ENCODE measurements at places on chromosomes 1 and 21.

DNA sequence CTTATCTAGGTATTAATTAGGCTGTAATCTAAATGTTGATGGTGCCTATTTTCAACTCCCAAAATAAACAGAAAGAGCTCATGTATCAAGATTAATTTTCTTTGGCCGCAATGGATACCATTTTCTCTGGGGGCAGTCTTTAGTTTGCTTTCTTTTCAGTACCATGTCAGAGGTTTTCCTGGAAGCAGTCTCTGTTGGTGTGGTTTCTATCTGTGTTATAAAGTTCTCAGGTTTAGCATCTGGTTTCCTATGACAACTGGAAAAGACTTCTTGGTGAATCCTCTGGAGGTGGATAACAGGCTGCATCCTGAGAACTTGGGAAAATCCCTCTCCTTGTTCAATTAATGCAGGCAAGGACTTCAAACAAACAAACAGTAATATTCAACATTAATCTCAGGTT, 38.7 kb upstream of the BATF3 start:
- DNase-seq: no peak

GRCh38 chr1:21334214-21335087, 44.2 kb upstream of the ECE1 start:
- peak; percentile 99 for DNase-seq

- peak; percentile 47 for DNase-seq
Measured at GRCh38 chr1:199010492-199010891, 371.7 kb downstream of the PTPRC start.

DNA sequence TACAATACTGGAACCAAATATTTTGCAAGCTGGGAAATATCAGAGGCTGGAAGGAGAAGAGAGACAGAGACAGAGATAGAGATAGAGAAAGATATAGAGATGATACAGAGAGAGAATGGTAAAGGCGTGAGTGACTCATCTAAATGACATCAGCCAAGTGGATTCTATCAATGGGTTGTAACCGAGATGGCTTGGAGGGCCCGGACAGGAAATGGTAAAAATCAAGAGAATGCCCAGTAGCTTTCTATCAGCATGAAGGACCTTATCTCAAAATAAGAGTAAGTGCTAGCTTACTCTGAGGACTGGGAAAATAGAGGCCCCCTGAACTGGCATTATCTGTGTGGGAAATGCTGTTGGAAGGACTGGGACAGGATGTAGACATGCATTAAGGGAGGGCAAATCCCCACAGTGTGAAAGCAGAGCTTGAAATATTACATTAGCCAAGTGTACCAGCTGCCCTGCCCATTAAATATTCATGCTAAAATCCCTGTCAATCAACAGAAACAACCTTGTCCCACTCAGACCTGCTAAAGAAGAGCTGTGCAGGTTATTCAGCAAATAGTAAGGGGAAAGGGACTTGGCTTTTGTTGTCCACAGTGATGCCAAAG, 76.6 kb upstream of the ZNF644 start:
- no peak for DNase-seq

DNA sequence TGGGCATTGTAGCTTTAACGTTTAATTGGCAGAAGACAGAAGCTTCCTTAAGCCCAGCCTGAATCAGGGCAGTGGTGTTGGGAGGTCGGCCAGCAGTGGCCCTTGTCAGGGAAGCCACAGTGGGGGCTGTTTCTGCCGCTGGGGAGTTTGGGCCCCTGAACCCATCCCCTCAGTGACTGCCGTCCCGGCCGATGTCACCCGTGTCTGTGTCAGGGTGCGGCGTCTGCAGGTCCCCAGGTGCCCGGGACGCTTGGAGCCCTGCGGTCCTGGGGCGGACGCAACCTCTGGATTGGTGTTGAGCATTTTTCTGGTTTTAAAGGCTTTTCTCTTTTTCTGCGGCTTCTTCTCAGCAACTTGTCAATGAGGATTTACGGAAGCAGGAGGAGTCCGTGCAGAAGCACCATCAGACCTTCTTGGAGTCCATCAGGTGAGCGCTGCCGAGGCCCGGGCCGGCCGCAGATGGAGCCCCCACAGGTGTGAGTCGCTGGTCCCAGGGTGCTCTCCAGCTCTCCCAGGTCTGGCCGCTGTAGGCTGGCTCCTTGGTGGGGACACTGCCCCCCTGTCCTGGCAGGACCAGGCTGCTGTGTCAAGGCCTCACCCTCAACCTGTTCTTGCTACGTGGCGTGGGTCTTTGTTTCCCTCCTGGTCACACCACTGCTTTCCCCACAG, 2.3 kb downstream of the ATAD3C start:
- DNase-seq: no peak

DNA sequence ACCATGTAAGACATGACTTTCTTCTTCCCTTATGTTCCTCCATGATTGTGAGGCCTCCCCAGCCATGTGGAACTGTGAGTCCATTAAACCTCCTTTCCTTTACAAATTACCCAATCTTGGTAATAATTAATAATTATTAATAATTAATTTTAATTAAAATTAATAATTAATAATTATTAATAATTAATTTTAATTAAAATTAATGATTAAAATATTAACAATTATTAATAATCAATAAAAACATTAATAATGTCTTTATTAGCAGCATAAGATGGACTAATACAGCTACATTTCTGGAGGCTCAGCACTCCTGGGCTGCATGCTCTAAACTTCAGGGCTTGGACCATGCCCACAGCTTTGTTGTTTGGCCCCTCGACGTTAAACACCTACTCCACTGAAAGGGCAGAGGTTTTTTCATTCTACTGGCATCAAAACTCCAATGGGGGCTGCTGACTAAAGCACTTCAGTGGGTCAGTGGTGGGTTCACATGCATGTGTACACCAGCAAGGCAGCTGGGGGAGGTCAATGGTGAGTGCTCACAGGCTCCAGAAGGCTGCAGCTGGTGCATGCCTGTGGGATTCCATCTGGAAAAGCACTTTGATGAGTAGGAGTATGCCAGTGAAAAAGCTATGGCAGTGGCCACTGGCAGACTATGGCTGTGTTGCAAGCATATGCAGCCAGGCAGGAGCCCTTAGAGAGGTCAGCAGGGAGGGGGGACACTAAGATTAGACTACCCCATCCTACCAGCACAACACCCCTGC, 561.3 kb downstream of the NCAM2 start:
- DNase-seq: no peak

DNA sequence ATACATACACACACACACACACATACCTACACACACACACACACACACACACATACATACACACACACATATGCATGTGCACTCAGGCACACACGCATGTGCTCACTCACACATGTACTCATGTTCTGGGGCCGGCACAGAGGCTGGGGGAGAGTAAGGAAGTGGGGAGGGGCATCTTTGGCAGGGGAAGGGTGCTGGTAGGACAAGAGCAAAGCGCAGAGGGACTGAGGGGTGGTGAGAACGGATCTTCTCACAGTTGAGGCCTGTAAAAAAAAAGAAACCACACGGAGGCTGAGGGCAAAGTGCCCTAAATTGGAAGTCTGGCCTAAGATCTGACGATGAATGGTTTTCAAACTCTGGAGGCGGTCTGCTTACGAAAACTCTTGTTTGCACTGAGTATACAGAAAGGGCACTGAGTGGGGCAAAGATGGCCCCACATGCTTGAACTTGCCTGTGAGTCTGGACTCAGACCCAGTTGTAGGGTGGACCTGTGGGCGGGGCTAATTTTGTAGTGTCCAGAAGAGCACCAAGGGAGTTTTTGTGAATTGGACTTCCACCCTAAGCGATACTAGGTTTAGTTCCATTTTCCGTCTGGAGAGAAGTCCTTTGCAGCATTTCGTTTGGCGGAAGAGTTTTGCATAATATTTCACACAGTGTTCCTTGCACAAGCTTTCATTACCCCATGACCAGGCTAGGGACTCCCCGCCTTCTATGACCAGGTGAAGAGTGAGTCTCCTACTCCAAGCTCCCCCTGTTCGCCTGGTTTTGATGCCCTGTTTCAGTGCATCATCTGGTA, 79.3 kb upstream of the LYST start:
- DNase-seq: no peak

GRCh38 chr1:160520999-160521398, 2.1 kb downstream of the SLAMF6 start:
- peak; percentile 9 for DNase-seq

DNA sequence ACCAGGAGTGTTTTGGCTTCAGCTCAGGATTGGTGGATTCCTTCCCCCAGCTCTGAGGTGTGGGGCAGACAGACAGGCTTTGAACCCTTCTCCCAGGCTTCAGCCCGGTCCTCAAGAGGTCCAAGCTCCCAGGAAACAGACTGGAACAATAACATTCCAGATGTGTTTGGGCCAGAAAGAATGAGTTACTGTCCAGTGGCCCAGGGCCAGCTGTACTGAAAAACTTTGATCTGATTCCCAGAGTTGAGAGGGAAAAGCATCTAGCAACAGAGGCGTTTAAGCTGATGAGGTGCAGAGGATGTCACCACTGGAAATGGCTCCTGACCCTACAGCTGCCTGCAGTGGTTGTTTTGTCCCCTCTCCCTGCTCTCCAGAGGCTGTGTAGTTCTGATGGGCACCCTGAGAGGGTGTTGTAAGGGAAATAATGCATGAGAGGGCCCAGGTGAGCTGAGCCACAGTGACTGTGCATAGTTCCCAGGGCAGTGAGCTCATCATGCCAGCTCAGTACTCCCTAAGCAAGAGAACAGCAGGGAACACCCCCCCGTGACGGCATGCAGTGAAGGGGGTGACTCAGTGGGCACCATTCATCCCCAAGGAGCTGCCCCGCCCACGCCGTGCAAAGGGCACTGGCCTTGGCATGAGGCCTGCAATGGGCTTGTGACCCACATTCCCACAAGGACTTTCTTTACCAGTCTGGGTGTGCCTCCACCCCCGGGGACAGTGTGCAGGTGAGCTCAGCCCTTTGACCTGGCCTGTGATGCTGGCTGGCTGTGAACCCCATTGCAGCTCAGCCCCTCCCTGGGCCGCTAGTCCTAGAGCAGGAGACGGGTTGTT, 13.8 kb upstream of the SFN start:
- DNase-seq: no peak

GRCh38 chr1:113694910-113695309, 64.4 kb downstream of the PHTF1 start:
- DNase-seq: no peak

DNA sequence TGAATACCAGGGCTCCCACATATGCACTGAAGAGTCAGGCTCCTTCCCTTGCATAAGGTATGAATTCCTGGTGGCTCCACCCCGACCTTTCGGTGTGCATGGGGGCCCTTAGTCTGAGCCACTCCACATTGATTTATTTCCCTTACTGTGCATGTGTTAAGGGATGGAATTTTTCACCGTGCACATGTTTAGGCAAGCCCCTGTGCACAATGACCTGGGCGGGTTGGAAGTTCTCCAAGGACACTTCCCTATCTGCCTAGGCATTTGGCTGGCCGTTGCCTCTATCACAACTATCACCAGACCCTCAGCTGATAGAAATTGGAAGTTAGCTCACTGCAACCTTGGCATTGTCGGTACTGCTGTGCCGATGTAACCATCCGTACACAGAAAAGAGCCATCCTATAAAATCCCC, 9.7 kb downstream of the S100A6 start:
- DNase-seq: peak; percentile 64

- no peak for DNase-seq
Measured at GRCh38 chr1:6912518-6912917, 127.3 kb downstream of the CAMTA1 start.

GRCh38 chr1:156359249-156359648, 9.8 kb upstream of the RHBG start:
- no peak for DNase-seq

DNA sequence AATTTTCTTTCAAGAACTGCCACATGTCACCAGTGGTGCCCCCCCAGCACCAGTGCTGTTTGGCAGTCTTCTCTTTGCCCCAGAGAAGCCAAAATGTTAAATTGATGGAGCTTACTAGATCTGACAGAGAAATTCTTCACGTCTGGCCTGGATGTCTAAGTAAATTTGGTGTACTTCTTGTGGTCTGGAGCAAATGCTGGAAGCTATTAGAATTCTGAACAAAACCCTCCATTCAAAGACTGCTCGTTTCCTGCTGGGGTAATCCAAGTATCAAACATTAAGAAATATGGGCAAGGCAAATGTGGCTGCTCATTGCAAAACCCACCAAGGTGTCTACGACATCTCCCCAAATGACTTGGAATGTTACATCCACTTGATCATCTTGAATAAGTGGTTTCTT, 92.3 kb downstream of the ROR1 start:
- DNase-seq: no peak

GRCh38 chr1:181160998-181161870, 72.7 kb downstream of the IER5 start:
- no peak for DNase-seq

DNA sequence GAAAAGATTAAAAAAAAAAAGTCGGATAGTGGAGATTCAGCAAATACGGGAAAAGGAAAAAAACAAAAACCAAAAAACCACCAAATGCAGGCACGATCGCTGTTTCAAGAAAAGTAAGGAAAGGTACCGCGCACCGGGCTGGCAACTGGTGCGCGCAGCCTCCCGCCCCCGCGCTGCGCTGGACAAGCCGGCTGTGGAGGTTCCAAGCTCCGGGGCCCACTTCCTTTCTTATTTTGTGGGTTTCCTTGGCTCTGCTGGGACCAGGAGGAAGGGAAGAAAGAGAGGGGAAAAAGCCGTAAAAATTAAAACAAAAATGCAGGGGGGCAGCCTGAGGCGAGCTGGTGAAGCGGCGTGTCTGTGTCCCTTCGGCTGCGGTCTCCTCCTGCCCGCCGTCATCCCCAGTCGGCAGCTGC, 233 bp downstream of the ADAMTS5 start:
- DNase-seq: no peak

GRCh38 chr1:162994921-162995320, 74.2 kb upstream of the RGS4 start:
- no peak for DNase-seq

DNA sequence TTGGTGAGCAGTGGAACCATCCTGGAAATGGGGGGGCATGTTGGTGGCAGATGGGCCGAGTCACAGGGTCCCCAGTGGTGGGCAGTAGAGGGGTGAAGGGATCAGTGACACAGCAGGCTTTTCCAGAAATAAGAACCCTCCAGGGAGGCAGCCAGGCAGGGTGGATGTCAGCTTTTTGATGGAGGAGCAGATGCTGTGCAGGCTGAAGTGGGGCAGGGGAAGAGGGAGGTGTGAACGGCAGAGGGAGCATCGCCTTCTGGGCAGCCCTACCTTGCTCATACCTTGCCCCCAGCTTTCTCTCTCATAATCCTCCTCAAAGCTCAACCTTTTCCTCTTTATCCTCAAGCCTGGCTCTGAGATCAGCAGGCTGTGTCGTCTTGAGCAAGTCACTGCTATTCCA, 131.8 kb upstream of the IPO9 start:
- DNase-seq: no peak

DNA sequence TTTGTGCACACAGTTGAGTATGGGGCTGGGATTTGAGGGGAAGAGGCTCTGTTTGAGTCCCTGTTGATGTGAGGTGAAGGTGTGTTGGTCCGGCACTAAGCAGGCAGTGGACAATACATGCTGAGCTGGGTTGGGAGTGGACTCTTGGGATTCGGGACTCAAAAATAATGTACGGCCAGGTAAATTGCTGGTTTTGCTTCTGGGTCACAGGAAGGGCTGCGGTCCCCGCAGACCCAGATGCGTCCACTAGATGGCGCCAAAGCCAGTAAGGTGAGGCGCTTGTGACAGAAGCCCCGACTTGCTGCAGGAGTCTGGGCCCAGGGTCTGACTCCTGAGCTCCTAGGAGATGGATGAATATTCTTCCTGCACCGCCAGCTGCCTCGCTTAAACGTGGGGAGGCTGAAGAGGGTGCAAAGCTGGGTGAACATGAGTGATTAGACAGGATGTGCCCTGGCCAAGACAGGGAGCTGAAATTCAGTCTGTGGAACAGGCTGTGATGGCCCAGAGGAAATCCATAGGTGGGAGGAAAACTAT, 61.4 kb downstream of the ACBD3 start:
- peak; percentile 90 for DNase-seq

GRCh38 chr1:62487956-62488355, 51.1 kb downstream of the USP1 start:
- DNase-seq: no peak

GRCh38 chr1:5961601-5962000, 30.6 kb downstream of the NPHP4 start:
- DNase-seq: no peak
